ENCODE measurements at places on chromosomes 5 and 9.
A peak's percentile ranks its signal among the peaks of the same experiment; 100 is the strongest.

- DNase-seq, result no peak
Measured at GRCh38 chr5:74839229-74839628, 27.0 kb downstream of the FAM169A start.

GRCh38 chr5:16520841-16521240 lies 55.2 kb upstream of the ZNF622 start:
- DNase-seq, result no peak

DNA sequence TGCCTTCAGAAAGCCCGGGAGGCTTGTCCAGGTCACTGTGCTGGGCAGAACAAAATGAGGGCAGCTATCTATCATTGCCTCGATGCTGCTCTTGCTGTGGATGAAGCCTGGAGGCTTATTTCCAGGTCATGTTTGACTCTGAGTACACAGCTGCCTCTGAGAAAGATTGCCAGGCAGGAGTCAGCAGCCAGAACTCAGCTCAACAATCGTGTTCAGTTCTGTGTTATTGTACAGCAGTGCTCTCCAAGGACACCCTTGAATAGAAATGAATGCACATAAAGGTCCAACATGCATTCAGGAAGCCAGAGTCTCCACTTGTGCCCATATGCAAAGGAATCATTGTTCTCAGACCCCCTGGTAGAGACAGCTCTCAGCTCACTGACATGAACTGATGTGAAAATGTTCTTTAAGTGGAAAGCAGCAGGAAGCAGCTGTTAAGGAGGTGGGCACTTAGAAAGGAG lies 61.7 kb upstream of the ZFR start:
- no peak for DNase-seq

GRCh38 chr5:40780858-40781257 lies 17.3 kb downstream of the PRKAA1 start:
- no peak for DNase-seq

GRCh38 chr9:123399803-123400378 lies 43.9 kb downstream of the CRB2 start:
- peak; percentile 46 for DNase-seq

All from GM03348 (cell line).